Stimulated activated CD8-positive, alpha-beta memory T cell treated with anti-CD3 and anti-CD28 coated beads, Interleukin-7, amount 100 ng/mL, for 24 hours (primary cell): ENCODE measurements at places on chromosomes 7 and 10.

DNA sequence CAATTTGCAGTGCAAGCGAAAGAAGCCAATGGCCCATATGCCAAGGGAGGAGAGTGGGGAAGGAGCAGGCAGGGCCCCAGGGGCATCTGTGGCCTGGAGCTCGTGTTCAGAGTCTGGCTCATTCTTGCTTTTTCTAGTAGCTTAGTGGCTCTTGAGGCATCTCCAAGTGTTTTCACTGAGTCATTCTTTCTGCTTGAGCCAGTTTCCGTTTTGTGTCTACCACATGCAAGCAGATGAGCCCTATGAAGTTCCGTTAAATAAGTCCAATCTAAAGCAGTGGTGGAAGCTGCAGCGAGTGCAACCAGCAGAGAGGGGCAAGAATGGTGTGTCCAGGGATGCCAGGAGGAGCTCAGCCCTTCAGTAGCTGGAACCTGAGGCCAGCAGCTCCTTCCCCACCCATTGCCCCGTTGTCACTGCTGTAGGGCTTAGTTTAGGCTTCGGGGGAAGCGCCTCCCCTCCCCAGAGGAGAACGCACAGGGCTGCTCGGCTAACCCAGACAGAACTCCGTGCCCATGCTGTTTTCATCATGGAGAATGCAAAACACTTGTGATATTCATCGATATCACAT, 57.4 kb upstream of the EBF3 start:
- DNase-seq: no peak

- no peak for DNase-seq
Measured at GRCh38 chr10:10797513-10797912, 220.2 kb upstream of the CELF2 start.

GRCh38 chr7:51223505-51223904, 93.1 kb downstream of the COBL start:
- no peak for DNase-seq

GRCh38 chr10:19970256-19970655, 154.0 kb downstream of the PLXDC2 start:
- no peak for DNase-seq

DNA sequence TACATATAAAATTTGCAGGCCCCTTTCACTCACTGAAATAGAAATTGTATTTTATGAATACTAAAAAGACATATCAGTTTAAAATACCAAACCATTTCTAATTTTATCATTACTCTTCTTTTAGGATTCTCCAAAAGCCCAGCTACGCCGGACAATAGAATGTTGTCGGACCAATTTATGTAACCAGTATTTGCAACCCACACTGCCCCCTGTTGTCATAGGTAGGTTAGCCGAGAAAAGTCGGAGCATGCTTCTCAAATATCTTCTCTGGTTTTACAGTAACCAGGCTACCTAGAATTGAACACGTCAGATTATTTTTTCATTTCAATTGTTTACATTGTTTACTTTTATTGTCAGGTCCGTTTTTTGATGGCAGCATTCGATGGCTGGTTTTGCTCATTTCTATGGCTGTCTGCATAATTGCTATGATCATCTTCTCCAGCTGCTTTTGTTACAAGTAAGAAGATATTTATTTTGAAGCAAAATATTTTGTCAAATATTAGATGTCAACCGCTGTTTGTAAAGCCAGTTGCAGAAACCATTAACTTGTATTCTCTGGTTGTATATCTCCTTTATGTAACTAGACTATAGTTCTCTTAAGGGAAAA, 57.6 kb downstream of the MMRN2 start:
- DNase-seq: no peak

GRCh38 chr7:116583653-116584052, 58.8 kb downstream of the CAV1 start:
- no peak for DNase-seq

GRCh38 chr7:143245123-143245522, 18.1 kb upstream of the GSTK1 start:
- DNase-seq: no peak

- no peak for DNase-seq
Measured at GRCh38 chr10:132265890-132266496, 41.8 kb downstream of the STK32C start.

DNA sequence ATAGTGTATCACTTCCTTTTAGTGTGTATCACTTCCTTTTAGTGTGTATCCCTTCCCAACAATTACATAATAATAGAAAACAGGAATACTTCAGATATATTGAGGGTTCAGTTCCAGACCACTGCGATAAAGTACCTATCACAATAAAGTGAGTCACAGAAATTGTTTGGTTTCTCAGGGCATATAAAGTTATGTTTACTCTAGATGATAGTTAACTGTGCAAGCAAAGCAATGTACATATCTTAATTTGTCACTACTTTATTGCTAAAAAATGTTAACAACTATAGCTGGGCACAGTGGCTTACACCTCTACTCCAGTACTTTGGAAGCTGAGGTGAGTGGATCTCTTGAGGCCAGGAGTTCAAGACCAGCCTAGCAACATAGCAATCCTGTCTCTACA, 938.4 kb downstream of the CCSER2 start:
- no peak for DNase-seq

GRCh38 chr7:9945131-9945530, 1028.5 kb upstream of the PHF14 start:
- DNase-seq: no peak

GRCh38 chr10:23095966-23096801, 805 bp downstream of the MSRB2 start:
- DNase-seq: no peak

GRCh38 chr7:80929619-80930018, 10.8 kb upstream of the SEMA3C start:
- DNase-seq: no peak

DNA sequence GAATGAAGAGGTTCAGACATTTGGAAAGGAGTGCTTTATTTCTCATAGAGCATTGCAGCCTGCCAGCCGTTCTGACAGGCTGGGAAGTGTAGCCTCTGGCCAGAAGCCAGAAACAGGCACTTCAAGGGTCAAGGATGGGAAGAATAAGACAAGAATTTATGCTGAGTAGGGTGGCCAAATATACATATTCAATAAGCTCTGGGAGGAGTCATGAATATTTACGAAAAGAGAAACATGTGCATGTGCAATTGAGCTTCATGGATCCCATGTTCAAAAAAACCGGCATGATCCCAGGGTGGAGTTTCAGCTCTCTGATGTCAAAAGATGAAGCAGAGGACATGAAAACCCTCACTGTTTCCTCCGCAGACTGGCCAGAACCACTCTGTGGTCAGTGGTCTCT, 32.9 kb downstream of the TLX1 start:
- DNase-seq: no peak
